ENCODE measurements at places on chromosomes 1 and 21.

- no peak for DNase-seq
Observed at GRCh38 chr1:201505503-201505890, 1.4 kb downstream of the CSRP1 start.

DNA sequence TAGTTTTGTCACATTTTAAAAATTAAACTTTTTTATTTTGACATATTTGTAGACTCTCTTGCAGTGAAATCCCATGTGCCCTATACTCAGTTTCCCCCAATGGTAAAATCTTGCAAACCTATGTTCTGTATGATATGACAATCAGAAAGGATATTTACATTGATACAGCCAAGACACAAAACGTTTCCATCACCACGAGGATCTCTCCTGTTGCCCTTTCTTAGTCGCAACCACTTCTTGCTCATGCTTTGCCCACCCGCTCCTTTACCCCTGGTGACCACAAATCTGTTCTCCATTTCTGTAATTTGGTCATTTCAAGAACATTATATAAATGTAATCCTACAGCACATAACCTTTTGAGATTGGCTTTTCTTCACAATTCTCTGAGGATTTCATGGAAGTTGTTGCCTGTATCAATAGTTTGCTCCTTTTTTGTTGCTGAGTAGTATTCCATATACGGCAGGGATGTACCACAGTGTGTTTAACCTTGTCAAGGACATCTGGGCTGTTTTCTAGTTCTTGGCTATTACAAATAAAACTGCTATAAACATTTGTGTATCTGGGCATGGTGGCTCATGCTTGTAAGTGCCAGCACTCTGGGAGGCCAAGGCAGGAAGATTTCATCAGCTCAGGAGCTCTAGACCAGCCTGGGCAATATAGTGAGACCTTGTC, 14.0 kb upstream of the BATF3 start:
- DNase-seq: no peak

- no peak for DNase-seq
Observed at GRCh38 chr1:69157046-69157756, 410.5 kb upstream of the LRRC7 start.

DNA sequence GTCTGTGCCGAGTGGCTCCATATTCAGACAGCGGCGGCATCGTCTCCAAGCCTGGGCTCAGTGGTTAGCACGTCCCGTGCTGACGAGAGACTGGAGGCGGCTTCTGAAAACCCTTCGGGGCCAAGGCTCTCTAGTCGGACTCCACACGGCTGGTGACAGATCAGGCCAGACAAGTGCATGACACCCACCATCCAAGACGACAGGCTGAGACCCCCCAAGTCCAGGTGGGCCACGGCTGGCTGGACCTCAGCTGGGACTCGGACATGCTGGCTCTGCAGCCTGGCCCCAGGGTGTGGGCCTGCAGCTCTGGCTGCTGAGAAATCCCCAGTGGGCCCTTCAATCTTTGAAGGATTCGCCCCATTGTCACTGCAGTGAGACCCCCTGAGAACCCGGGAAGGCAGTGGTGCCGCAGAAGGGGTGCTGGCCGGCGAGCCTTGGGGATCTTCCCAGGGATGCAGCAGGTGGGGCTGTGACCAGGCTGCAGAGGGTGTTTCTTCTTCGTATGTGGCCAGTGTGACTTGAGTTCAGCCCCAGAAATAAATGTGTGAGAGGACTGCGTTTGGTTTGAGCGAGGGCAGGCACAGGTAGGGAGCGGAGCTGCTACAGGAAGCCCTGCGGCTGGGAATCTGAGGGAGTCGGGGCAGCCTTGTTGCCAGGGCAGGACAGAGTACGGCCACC, 15.9 kb upstream of the SLC19A1 start:
- peak; percentile 21 for DNase-seq

DNA sequence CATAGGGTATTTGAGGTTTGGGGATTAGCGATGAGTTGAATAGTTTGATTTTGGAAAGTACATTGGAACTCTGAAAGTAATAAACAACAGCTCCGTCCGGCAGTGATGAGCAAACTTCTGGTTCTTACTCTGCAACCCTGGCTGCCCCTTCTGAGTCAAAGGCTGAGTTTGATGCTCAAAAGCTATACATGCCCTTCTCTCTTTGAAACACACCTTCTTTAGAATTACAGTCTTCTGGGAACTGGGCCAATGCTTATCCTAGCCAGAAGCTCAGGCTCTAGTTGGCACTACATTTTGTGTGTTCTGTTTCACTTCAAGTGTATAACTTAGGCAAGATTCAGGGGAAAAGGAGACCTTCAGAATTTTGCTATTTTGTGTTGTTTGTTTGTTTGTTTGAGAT, 9.3 kb downstream of the AHCYL1 start:
- DNase-seq: no peak

GRCh38 chr1:30420519-30421050, 302.8 kb downstream of the MATN1 start:
- no peak for DNase-seq

Data from activated CD4-positive, CD25-positive, alpha-beta regulatory T cell treated with anti-CD3 and anti-CD28 coated beads, Interleukin-2, amount 50 U/mL, for 72 hours (primary cell).